Esophagus mucosa (tissue), 1 donor: ENCODE measurements at places on chromosomes 16 and 17.

DNA sequence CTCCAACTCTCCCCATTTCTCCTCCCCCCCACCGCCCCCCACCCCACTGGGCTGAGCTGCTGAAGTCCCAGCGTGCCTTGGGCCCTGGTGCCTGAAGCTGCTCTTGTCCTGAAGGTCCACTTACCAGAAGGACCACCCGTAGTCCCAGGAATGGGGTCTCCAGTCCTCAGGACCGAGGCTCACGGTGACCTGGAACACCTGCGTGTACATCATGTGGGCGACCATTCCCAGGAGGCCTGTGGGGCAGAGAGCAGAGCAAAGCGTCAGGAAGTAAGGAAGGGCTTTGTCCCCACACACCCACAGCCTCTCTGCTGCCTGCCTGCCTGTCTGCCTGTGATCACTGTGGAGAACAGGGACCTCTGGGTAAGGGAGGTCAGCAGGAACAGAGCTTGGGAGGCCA, 218.7 kb downstream of the GSG1L start:
- ATAC-seq = no peak

DNA sequence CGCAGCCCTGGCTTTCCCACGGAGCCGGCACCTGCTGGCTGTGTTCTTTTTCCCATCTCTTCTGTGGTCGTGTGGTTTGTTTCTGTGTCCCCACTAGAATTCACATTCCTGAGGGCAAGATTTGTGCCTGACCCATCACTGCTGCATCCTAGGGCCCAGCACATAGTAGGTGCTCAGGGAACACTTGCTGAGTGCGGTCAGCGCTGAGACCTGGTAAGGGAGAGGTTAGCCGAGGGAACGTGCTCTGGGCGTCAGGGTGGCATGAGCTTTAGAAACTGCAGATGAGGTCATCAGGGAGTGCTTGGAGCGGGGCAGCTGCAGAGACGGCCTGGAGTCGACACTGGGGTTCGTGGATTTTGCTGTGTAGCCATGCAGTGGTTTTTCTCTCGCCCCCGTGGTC, 5.9 kb downstream of the DEF8 start:
- ATAC-seq = no peak

DNA sequence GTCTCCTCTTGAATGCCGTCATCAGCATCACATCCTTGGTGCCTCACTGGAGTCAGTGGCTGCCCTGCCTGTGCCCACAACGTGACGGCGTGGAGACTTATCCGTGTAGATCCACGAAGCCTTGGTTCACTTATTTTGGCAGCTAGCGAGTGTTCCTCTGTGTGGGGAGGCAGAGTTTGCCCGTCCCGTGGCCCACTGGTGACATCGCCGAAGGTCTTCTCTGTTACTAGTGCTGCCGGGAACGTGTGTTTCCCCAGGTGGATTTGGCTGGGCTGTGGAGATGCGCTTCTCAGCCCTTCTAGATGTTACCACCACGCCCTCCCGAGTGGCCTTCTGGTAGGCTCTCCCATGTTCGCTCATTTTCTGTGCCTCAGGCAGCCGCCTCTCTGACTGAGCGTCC, 169.6 kb downstream of the SEC14L1 start:
- no peak for ATAC-seq

- ATAC-seq = peak; percentile 94
These were observed 24.4 kb upstream of the GPT2 start for GRCh38 chr16:46859719-46860152.

GRCh38 chr16:58200004-58200797, 2.3 kb upstream of the CSNK2A2 start:
- no peak for ATAC-seq

- no peak for ATAC-seq
These were observed 8.7 kb upstream of the RNF213 start for GRCh38 chr17:80251966-80252365.

DNA sequence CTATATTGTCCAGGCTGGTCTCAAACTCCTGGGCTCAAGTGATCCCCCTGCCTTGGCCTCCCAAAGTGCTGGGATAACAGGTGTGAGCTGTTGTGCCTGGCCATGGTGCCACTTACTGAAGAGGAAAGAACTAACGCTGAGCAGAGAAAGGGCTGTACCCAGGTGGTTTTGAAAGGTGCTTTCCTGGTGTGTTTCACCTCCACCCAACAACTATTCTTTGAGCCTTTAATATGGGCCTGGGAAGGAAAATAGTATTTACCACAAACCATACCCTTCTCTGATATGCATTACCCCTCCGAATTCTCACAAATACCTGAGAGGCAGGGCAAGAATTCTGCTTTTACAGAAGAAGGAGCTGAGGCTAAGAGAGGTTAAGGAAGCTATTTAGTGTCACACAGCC, 24.8 kb downstream of the KPNA2 start:
- no peak for ATAC-seq

- ATAC-seq = peak; percentile 28
These were observed 516 bp downstream of the CPNE2 start for GRCh38 chr16:57092786-57093411.

DNA sequence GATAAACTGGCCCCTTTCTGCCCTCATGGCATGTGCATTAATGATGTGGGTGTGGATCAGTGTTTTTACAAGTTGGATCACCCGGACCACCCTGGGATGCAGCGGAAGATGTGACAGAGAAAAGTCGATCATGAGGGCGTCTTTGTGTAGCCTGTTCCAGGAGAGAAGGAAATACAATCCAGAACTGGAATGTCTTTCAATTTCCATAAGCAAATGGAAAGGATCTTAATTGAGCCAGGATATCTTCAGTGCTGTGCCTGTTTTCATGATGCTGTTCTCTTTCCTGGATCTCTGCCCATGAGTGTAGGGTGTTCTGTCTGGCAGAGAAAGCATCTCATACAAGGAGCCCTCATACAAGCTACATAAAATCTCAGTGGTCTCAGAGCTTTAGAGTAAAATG, 481.4 kb downstream of the XYLT1 start:
- no peak for ATAC-seq

DNA sequence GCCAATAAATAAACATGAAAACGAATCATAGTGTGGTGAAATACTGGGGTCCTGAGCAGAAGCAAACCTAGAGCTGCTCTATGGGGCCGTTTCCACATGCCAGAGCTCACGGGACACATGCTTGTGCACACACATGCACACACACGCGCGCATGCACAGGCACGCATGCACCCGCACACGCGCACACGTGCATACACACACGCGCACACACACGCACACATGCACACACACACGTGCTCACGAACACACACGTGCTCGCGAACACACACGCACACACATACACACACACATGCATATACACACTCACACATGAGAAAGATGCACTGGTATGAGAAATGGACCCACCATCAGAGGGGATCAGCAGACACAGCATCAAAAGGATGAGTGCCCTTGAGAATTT, 52.2 kb upstream of the DNAJA2 start:
- ATAC-seq = no peak

DNA sequence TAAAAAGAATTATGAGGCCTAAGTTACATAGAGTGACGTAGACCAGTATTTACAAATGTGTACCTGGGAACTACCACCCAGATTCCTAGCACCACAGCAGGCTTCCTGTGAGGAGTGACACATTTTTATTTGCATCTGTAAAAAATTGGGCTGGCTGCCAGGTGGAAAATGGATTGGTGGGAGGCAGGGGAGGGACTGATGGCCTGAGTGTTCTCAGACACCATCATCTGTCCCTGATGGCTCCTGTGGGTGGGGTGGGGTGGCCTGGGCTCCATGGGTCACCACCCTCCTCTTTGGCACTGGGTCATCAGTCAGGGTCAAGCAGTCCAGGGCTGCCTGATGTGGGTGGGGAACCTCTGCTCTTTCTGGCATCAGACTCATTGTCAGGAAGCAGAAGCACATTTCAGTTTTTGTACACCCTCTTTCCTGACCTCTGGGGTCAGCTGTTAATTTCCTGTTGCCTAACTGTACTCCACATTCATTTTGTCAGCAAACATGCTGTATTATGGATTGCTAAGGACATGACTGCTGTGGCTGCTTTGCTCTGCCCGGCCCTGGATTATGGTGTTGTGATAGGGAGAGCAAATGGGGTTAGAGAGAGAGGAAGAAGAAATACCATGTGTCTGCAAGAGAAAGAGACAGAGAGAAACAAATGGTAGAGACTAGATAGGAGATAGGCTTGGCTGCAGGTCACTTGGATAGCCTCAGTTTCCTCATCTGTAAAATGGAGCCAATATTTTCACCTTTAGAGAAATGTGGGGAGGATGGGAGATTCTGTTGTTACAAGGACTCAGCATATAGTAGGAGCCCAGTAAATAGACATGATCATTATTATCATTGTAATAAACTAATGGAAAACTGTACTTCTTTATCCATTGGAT, 11.6 kb upstream of the MFAP4 start:
- ATAC-seq = peak; percentile 59

DNA sequence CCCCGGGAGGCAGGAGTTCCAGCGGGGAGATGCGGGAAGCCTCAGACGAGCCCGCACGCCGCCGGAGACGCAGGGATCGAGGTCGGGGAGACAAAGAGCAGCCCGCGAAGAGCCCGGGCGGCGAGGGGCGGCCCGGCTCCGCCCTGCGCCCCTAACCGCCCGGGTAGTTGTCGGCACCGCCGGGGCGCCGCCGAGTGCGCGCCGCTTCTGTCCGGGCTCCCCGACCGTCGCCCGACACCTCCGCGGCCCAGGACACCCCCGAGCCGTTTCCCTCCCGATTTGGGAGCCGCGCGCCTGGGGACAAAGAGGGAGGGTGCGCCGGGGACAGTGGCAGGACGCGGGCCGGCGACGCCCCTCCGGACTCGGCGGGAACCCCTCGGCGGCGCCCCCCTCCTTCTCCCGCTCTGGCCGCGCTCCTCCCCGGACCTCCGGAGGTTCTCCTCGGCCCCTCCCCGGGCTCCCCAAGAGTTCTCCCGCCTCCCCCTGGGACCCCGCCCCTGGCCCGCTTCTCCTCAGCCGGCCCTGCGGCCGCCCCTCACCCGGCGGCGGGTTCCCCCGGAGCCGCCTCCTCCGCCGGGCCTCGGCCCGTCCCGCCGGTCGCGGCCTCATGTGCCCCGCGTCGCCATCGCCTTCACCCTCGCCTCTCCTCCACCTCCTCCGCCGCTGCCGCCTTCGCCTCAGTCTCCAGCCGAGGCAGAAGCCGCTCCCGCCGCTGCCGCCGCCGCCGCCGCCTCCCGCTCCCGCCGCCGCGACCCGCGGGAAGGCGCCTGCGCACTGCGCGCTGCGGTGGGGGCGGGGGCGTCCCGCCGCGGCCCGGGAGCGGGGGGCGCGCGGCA, at the start of gene GJC1:
TSS of gene GJC1 (minus strand) at position 765 of the 836 bp plus-strand sequence. CDS start 24,470 bp downstream, outside the sequence.
- ATAC-seq = peak; percentile 38

DNA sequence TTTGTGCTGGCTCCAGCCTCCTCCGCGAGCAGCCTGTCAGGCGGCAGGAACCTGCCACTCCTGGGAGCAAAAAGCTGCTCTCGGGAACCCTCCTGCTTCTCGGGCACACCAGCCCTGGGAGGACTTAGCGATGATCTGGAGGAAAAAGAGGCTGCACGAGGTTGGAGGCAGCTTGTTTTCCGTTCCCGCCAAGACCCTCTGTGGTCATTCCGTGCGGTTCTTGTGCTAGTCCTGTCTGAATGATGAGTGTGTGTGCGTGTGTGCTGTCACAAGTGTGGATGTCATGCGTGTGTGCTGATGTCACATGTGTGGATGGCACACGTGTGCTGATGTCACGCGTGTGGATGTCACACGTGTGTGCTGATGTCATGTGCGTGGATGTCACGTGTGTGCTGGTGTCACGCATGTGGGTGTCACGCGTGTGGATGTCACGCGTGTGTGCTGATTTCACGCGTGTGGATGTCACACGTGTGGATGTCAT, 150.0 kb downstream of the NPIPB11 start:
- no peak for ATAC-seq

DNA sequence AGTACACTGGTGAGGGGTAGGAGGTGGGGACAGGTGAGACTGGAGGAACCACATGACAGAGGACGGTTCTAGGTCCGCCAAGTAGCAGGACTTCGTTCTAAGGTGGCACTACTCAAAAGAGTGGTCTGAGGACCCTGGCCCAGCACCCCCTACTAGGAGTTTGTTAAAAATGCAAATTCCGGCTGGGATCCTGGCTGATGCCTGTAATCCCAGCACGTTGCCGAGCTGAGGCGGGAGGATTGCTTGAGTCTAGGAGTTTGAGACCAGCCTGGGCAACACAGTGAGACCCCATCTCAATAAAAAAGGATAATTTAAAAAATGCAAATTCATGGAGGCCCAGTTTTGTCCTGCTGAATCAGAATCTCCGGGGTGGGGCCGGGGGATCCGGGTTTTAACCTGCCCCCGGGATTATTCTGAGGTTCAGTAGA, 59.1 kb downstream of the WSB1 start:
- no peak for ATAC-seq

DNA sequence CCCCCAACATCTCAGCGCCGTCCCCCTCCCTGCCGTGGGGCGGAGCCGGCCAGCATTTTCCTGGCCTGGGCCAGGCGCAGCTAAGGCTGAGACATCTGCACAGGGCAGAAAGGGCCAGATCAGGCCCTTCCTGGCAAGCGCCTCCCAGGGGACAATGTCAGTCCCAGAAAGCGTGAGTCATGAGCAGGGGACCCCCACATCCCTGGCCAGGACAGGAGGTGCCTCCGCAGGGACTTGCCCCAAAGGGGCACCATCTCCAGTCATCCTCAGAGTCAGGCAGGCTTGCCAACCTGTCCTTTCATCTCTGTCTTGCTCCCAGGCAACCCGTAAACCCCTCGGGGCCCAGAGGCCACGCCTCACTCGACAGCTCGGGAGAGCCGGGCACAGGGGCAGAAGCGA, 43.2 kb downstream of the SOCS1 start:
- ATAC-seq = peak; percentile 26

DNA sequence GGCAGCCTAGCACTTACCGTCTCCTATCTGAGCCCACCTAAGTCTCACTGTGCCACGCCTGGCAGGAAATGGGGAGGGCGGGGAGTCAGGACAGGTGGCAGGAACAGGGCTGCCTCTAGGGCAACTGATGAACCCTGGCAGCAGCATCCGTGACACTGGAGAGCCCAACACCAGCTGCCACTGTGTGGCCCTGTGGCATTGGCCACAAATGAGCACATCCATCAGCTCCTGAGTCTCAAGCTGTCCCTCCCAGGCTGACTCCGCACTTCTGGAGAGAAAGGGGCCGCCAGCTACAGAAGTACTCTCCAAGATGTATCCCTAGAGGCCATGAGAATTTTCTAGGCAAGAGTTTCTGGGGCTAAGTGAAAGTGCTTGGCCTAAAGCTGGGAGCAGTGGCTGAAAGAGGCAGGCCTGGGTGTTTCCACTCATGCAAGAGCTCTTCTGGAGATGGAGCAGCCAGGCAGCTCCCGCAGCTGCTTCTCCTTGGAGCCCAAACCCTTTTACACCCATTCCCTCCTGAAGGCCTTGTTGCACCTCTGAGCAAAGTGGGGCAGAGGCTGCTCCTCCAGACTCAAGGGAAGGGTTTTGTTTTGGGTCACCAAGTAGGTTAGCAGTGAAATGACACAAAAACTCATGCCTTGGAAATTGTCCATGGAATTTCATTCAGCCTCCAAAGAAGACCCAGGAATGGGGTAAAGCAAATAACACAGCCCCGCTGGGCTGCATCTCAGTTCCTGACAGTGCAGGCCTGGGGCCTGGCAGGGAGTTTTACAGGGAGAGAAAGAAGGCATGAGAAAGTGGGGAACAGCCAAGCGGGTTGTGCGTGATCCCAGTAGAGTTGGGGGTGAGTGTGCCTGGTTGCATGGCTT, 25.8 kb downstream of the PEMT start:
- ATAC-seq = no peak
